Activated CD4-positive, alpha-beta T cell treated with anti-CD3 and anti-CD28 coated beads, Interleukin-2, Interleukin-4, amounts not matched to agents 100 ng/mL and 50 ng/mL, durations not matched to agents 16 hours and 8 hours (primary cell): ENCODE measurements at places on chromosomes 5 and 9.

DNA sequence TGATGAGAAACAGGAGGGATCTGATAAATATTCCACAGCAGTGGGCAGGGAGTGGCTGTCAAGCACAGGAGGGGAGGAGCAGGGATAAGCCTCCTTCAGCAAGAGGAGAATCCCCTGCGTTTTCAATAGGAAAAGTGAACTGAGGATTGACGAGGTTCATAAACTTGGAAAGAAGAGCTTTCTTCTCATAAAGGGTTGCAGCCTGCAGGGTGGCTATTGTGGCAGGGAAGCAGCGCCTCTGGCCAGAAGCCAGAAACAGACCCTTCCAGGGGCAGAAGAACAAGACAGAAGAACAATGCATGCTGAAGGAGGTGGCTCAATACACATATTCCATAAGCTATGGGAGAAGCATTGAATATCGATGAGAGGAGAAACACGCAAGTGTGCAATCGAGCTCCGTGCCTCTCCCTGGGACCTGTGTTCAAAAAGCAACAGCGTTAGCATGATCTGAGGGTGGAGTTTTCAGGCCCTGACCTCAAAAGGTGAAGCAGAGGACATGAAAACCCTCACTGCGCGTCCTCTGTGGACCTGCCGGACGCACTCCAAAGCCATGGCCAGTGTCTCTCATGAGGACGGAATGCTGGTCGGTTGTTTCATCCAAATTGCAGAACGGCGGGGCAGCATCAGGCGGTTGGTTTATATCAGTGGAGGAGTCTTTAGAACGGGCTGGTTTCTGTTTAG lies 67.6 kb downstream of the ANKRD33B start:
- DNase-seq = no peak

DNA sequence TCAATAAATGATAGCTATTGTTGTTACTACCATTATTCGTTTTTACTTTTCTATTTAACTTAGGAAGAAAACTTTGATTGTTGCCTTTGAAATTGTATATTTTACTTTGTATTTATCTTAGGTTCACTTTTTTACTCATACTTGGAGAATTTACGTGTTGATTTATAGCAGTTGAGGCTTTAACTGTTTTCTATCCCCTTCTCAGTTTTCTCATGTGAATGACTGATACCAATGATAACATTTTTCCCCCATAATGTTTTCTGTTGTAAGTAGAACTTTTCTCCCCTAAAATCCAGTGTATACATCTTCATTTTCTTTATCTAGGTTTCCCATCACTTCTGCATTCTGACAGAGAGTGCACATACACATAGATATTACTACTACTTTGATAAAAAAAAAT lies 54.4 kb downstream of the FSD1L start:
- no peak for DNase-seq

GRCh38 chr9:38285236-38285635 lies 107.3 kb upstream of the ALDH1B1 start:
- DNase-seq = no peak

DNA sequence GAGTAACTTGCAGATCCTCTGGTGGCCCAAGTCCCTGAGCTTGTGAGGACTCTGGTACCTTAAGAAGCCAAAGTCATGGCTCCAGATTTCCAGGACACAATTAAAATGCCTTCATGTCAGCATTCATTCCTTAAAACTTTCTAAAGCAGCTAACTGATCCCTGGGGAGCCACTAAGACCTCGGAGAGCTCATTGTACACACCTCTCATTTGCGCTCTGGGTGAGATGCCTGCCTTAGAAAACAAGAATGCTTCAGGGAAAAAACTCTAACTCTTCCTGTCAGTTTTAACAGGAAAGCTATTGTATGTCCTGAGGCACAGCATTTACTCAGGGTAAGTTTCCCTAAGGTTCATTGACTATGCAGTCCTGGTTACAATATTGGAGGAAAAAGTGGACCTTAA lies 285.0 kb downstream of the EFNA5 start:
- DNase-seq = no peak

GRCh38 chr5:146116361-146116760 lies 11.0 kb upstream of the PLAC8L1 start:
- no peak for DNase-seq

- no peak for DNase-seq
Measured at GRCh38 chr9:117535973-117536372, 121.1 kb upstream of the ASTN2 start.

DNA sequence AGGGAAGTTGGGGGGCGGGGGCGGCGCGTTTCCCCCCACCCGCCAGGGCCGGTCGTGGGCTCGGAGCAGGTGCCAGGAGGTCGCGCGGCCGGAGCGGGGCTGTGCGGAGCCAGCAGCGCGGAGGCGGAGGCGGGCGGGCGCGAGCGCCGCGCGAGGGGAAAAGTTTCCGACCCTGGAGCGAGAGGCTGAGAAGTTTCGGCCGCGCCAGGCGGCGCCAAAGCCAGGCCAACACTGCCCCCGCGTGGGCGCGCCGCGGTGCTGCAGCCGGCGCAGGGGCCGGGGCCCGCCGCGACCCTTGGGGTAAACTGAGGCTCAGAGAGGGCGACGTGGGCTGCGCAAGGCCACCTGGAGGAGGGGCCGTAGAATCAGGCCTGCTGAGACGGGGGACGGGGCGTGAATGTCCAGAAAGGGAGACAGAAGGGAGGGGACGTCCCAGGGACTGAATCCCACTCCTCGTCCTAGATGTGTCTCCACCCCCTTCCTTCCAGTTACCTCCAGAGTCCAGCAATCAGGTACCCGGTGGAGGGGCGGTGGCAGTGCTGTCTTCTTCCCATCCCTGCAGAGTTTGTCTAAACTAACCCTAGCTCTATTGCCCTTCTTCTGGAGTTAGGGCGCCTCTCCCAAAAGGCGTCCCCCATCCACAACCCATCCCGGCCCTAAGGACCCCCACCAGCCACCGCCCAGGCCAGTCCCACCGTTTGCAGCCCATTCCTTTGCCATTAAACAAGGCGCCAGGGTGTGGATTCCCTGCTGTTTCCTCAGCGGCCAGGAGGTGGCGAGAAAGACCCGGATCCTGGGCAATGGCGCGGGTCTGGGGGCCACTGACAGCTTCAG lies 10.2 kb downstream of the C9orf50 start:
- peak; percentile 58 for DNase-seq

GRCh38 chr5:134242146-134242545 lies 16.3 kb upstream of the PPP2CA start:
- no peak for DNase-seq

GRCh38 chr5:23996525-23996924 lies 489.1 kb downstream of the PRDM9 start:
- no peak for DNase-seq

- DNase-seq = no peak
Measured at GRCh38 chr9:111258875-111259271, 71.2 kb downstream of the OR2K2 start.

GRCh38 chr5:535846-536698 lies 11.8 kb upstream of the SLC9A3 start:
- no peak for DNase-seq

DNA sequence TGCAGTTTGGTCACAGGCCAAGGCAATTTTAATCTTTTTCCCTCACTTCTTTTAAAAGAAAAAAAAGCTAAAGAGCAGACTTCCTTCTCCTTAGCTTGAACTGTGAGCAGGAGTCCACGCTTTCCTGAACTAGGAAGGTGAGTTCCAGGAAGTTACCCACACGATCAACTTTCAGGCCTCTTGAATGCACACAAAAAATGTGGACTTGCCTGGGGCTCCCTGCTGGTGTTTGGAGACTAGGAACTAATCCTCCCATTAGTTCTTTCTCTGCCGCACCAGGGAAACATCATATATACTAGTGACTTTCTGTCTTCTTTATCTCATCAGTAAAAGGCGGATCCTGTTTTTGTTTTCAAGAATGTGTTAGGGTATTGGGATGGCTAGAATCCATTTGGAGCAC lies 240.0 kb downstream of the GOLPH3 start:
- DNase-seq = no peak

DNA sequence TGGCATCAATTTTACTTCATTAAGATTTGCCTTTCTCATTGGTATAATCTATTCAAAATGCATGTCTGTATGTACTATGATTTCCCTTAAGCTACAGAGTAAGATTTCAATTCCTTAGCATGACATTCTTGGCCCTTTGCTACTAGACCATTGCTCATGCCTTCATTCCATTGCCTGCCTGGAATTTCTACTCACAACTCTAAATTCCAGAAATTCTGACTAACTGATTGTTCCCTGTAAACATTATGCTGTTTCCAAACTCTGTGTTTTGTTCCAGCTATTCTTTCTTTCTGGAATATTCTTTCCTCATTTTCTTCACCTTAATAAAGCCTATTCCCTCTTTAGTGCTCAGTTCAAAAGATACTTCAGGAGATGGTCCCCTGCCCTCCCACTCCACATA lies 568.8 kb upstream of the SEMA6A start:
- no peak for DNase-seq

DNA sequence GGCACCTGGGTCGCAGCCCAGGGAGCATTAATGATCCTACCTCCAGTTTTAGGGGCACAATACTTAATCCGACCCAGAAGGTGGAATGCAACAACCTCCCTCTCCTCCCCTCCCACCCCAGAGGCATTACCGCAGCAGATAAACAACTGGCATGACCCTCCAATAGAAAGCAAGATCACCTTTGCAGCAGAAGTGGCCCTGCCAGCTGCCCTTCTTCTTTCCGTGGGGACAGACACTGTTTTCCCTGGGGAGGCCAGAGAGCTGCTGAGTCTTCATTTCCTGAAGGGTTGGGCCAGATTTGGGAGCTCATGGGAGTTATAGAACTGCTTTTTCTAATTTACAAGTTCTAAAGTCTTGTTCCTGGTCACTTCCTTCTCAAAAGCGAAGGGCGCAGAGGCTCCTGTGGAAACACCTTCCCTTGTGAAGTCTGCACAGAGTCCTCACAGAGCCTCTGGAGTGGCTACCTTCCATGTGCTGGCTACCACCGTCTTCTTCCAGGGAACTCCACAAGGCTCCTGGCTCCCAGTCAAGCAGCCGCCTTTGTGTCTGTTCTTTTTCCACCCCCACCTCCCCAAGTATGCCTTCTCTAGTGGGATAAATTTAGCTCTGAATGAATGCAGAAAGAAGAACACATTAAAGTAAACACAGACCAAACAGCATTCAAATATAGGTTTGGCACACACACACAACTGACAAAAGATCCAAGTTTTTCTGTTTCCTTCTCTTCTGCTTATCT lies 8.0 kb upstream of the PALM2AKAP2 start:
- no peak for DNase-seq

GRCh38 chr9:68923480-68923879 lies 90.4 kb downstream of the PRKACG start:
- no peak for DNase-seq

DNA sequence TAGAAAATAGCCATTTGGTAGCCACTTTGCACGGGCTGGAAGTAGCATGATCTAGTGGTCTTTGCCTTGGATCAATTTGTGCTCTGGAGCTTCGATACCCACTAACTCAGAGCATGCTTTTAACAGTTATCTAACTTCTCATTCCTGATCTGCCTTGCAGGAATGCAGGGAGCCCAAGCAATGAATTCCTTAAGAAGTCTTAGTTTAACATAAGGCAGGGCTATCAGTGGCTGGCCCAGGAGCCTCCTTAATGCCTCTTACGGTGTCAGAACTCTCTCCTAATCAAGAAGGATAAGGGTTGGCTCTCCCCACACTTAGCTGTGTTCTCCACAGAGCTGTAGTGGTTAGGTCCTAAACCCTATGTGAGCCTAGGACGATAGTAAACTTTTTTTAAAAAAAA lies 95.8 kb upstream of the TBCA start:
- DNase-seq = no peak

- no peak for DNase-seq
Measured at GRCh38 chr9:14346231-14346791, 32.4 kb upstream of the NFIB start.

DNA sequence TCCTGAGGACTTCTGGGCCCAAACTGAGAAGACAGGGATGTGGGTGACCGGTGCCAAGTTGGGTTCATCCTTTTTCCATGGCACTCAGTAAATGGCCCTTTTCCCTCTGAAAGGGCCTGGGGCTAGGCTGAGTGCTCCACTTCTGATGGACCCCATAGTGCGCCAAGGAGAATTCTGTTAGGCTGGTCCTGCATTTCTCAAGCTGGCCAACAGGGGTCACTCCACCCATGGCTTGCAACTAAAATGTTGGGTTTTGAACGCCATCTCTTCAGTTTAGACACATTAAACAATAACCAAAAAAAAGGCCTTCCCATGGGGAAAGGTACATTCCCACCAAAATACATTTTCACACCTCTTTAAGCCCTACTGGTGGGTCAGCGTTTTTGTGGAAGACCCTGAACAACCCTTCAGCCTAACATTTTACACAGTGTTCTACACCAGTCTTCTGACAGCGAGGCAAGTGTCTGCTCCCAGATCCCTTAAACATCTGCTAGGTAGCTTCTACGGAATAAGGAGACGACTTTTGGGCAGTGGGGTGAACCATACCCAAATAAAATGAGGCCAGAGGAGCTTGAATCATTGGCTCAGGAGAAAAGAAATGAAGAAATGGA lies 27.3 kb downstream of the CNTFR start:
- DNase-seq = peak; percentile 15

GRCh38 chr9:20622330-20623020 lies at the start of gene MLLT3:
Gene MLLT3 (minus strand): TSS chr9:20622499.
- DNase-seq = peak; percentile 97

GRCh38 chr9:111983484-111983908 lies 86.9 kb downstream of the UGCG start:
- DNase-seq = no peak

DNA sequence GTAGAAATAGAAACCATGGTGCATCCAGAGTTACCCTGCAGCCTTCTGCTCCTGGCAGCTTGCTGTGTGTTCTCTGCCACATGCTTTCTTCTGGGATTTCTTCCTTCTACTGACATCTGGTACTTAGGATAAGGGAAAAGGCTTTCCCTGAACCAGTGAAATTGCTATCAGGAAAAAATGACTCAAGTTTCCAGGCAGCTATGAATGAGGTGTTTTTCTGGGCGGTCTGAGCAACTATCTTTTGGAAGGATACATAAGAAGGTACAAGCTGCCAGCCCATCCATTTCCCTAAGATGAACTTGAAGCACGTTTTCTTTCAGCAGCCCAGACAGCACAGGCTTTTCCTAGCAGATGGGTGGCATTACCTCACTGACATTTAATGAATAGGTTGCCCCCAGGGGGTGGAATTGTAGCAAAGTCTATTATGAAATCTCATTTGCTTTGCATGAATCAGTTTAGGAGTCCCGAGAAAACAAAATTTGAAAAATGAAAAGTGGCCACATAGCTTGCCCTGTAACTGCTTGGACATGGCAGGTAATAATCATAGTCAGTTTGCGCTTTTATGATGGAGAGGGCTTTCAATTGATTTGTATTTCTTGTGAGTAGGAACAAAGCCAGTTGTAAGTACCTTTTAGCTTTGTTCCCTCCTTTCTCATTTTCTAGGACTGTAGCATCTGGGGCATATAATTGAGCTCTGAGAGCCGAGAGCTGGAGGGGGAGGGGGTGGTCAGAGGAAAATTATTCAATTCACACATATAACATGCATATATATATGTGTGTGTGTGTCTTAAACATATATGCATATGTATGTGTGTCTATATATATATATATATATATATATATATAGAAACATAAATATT lies 108.5 kb downstream of the C9orf152 start:
- no peak for DNase-seq

GRCh38 chr9:116952436-116952810 lies 265.3 kb downstream of the TRIM32 start:
- DNase-seq = no peak
